ENCODE measurements at places on chromosomes 6 and 20.
A peak's percentile ranks its signal among the peaks of the same experiment; 100 is the strongest.

- no peaks in the 10 kb centered on the region for H3K4me1 ChIP-seq
- H3K27me3 ChIP-seq: no peaks in the 10 kb centered on the region
These were observed 330.5 kb downstream of the TFAP2A start for GRCh38 chr6:10084111-10084986.

DNA sequence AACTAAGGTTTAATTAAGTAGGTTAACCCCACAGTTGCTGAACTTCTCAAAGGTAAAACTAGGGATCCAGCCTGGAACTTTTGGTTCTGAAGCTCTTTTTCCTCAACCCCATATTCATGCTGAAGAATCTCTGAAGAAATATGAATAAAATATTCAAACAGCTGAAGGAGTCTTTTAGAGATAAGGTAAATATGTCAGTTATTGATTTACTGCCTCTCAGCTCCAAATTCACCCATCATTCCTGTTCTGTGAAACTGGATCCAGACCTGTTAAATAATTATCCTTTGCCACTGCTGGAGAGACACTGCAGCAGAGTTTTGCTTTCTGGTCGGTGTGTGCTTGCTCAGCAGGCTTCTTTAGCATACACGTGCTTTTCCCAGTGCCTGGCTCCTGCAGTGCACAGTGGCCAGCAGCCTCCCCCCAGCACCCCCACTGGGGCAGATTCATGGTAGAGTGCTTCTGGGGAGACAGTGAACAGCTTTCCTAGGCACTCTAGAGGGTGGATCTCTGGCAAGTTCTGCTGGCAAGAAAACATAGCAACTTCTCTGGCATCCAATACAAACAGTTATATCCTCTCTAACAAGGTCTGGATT lies 62.0 kb upstream of the BCLAF1 start:
- H3K27ac ChIP-seq: no peak overlapping the region
- DNase-seq: no peak
- H3K27me3 ChIP-seq: peaks cover 4% of the 10 kb centered on the region
- H3K4me3 ChIP-seq: no peak overlapping the region
- H3K4me1 ChIP-seq: peaks cover 3% of the 10 kb centered on the region
- no peaks in the 10 kb centered on the region for H3K36me3 ChIP-seq

DNA sequence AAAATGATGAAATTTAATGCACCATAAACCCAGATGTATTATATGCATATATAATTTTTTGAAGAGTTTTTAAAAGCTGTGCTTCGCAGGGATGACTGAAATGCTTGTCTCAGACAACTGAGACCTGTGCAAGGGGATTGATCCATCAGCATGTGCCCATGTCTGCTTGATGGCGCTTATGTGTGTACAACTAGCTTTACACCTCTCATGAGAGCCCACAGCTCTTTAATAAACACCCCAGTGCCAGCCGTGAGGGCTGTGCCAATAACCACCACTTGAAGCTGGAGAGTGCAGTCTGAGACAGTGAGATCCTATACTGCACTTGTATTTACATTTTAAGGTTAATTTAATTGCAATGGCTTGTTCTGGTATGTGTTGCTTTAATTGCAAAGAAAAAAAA lies 225.5 kb downstream of the BCKDHB start:
- no peaks in the 10 kb centered on the region for H3K4me1 ChIP-seq
- no peaks in the 10 kb centered on the region for H3K36me3 ChIP-seq
- H3K27me3 ChIP-seq: no peaks in the 10 kb centered on the region
- DNase-seq: no peak
- H3K4me3 ChIP-seq: no peak overlapping the region

- no peak for DNase-seq
- H3K4me3 ChIP-seq: no peak overlapping the region
- H3K27ac ChIP-seq: no peak overlapping the region
- H3K27me3 ChIP-seq: no peaks in the 10 kb centered on the region
- H3K4me1 ChIP-seq: no peaks in the 10 kb centered on the region
- H3K36me3 ChIP-seq: no peaks in the 10 kb centered on the region
These were observed 561.3 kb downstream of the DHX35 start for GRCh38 chr20:39523405-39523804.

DNA sequence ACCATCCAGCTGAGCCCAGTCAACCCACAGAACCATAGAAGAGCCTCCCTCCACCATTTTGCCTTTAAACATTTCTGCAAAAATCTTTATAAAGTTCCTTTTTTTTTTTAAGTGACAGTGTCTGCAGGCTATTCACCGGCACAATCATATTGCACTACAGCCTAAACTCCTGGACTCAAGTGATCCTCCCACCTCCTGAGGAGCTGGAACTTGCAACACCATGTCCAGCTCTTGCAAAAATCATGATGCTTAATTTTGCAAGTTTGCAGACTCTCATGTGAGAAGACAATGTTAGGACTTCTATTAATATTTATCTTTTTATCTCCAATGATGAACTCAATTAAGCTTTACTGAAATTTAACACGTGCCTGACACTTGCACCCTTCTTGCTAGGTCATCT lies 88.8 kb downstream of the INSM1 start:
- H3K27ac ChIP-seq: no peak overlapping the region
- peaks cover 14% of the 10 kb centered on the region for H3K36me3 ChIP-seq
- no peak overlapping the region for H3K4me3 ChIP-seq
- H3K27me3 ChIP-seq: no peaks in the 10 kb centered on the region

GRCh38 chr6:40393641-40394040 lies 193.5 kb downstream of the LRFN2 start:
- DNase-seq: peak; percentile 10
- no peak overlapping the region for H3K4me3 ChIP-seq
- H3K27ac ChIP-seq: no peak overlapping the region
- H3K4me1 ChIP-seq: peaks cover 36% of the 10 kb centered on the region
- H3K27me3 ChIP-seq: peaks cover 21% of the 10 kb centered on the region

DNA sequence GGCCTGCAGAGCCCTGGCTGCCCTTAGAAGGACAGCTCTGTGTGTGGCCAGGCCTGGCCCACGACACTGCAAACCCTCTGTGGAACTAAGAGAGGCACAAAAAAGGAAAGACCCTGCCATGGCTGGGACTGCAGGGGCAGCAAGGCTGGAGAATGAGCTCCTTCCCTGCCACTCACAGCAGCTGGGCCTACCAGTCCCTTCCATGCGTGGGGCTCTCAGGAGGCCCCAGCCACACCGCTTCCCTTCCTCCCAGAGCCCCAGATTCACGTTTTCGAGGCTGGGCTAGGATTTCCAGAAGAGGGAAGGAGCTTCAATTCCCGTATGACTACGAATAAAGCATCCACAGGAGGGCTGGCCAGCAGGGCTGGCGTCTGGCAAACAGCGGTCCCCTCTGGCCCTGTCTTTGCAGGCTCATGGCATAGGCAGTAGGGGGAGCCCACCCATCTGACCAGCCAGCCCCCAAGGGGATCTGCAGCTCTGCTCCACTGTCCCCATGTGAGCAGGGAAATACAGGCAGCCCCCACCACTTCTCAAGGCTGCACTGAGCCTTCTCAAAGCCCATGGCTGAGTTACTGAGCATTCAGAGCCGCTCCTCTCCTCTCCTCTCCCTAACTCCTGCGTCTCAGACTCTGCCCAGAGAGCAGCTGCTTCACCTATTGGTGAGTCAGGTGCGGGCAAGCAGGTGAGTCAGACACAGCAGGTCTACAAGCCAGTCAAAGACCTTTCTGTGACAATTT lies 53.1 kb downstream of the NINL start:
- H3K27ac ChIP-seq: no peak overlapping the region
- H3K4me3 ChIP-seq: no peak overlapping the region
- H3K36me3 ChIP-seq: no peaks in the 10 kb centered on the region
- no peak for DNase-seq

GRCh38 chr6:44062105-44062770 lies 65.0 kb downstream of the MRPL14 start:
- H3K4me1 ChIP-seq: peaks cover 5% of the 10 kb centered on the region
- H3K36me3 ChIP-seq: no peaks in the 10 kb centered on the region
- no peak overlapping the region for H3K4me3 ChIP-seq
- no peak for DNase-seq
- H3K27me3 ChIP-seq: peaks cover 52% of the 10 kb centered on the region

DNA sequence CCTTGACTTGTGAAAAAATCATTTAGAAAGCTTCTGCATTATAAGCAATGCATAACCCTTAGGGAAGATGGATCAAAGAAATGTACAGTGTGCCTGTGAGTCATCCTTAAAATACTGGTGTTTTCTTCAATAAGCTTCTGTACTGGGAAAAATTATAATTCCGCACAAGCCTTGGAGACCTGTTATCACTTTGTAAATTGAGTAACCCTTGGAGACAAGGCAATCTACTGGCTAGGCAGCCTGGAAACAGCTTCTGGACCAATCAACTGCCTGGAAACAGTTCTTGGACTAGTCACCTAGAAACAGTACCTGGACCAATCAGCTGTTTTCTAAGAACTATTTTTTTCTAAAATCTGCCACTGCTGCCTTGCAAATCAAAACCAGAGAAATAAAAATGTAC lies 25.8 kb upstream of the RNGTT start:
- DNase-seq: no peak
- H3K36me3 ChIP-seq: no peaks in the 10 kb centered on the region
- no peaks in the 10 kb centered on the region for H3K4me1 ChIP-seq
- no peak overlapping the region for H3K27ac ChIP-seq
- H3K4me3 ChIP-seq: no peak overlapping the region

GRCh38 chr20:50029697-50030461 lies 47.1 kb downstream of the SNAI1 start:
- H3K27ac ChIP-seq: no peak overlapping the region
- no peak for DNase-seq
- no peak overlapping the region for H3K4me3 ChIP-seq
- H3K27me3 ChIP-seq: peaks cover 7% of the 10 kb centered on the region
- no peaks in the 10 kb centered on the region for H3K4me1 ChIP-seq

DNA sequence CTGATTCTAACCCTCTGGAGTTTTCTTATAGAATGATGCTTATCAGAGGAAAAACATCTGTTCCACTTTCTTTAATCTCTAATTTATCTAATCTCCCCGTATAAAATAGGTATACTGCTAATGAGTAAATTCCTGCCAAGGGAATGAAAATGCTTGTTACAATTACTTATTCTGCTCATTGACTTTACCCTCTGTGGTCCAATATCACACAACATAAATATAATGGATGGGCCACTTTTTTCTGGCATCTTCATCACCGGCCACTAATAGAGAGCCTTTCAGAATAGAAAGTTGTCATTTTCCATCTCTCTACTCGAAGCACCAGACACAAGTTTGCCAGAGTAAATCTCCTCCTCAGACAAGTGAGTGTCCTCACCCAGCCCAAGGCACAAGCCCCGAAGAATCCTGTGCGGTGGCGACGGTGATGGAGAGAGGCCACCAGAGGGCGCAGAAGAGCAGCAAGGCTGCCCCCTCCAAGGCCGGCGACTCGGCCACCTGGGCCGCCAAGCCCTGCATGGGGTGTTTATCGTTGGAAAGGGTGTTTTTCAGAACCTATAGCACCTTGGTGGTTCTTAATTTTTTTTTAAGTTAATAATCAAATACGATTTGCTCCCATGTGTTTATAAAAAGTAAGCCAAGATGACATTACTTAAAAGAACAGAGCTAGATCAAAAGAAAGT lies 212.9 kb upstream of the ARID1B start:
- no peaks in the 10 kb centered on the region for H3K36me3 ChIP-seq
- DNase-seq: peak; percentile 81
- no peak overlapping the region for H3K27ac ChIP-seq
- no peak overlapping the region for H3K4me3 ChIP-seq
- peaks cover 9% of the 10 kb centered on the region for H3K27me3 ChIP-seq

- no peaks in the 10 kb centered on the region for H3K27me3 ChIP-seq
- H3K4me3 ChIP-seq: no peak overlapping the region
- DNase-seq: no peak
- no peak overlapping the region for H3K27ac ChIP-seq
- peaks cover 3% of the 10 kb centered on the region for H3K4me1 ChIP-seq
These were observed 48.6 kb downstream of the TOMM6 start for GRCh38 chr6:41836022-41836659.

- peaks cover 57% of the 10 kb centered on the region for H3K27me3 ChIP-seq
- peak; percentile 57 for DNase-seq
These were observed 1.8 kb upstream of the SAMD5 start for GRCh38 chr6:147506704-147507114.

- H3K27me3 ChIP-seq: peaks cover 10% of the 10 kb centered on the region
- H3K4me3 ChIP-seq: no peak overlapping the region
- no peak for DNase-seq
- no peak overlapping the region for H3K27ac ChIP-seq
- peaks cover 11% of the 10 kb centered on the region for H3K4me1 ChIP-seq
These were observed 12.2 kb upstream of the DSTN start for GRCh38 chr20:17557675-17558006.

GRCh38 chr20:1422753-1423152 lies 29.9 kb upstream of the FKBP1A start:
- H3K27ac ChIP-seq: peak overlapping the region; percentile 53
- no peak for DNase-seq
- H3K4me3 ChIP-seq: no peak overlapping the region
- H3K27me3 ChIP-seq: peaks cover 28% of the 10 kb centered on the region

- H3K36me3 ChIP-seq: peaks cover 50% of the 10 kb centered on the region
- H3K27ac ChIP-seq: no peak overlapping the region
- H3K27me3 ChIP-seq: no peaks in the 10 kb centered on the region
- H3K4me3 ChIP-seq: no peak overlapping the region
- H3K4me1 ChIP-seq: no peaks in the 10 kb centered on the region
- no peak for DNase-seq
These were observed 60.9 kb upstream of the SMIM8 start for GRCh38 chr6:87261534-87261933.

DNA sequence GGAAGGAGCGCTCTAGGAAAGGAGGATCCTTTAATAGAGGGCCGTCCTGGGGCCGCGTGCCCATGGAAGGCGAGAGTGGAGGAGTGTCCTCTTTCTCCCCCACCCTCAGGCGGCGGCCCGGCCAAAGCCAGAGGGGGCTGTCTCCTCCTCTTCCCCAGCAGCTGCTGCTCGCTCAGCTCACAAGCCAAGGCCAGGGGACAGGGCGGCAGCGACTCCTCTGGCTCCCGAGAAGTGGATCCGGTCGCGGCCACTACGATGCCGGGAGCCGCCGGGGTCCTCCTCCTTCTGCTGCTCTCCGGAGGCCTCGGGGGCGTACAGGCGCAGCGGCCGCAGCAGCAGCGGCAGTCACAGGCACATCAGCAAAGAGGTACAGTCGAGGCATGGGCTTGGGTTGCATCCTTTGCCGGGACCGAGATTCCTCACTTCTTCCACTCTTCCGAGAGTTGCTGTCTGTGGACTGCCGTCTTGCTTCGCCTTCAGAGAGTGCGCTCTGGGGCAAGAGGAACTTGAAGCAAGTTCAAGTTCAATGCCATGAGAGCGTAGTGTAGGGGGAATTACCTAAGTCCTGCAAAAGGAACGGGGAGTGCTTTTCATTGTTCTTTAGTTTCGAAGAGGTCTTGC lies at the start of gene LAMA2:
Gene LAMA2, plus strand, starts transcription at position 148 of the 621 bp plus-strand sequence. Its CDS starts 108 bp downstream, at position 256.
- no peak within 1 kb of the TSS for H3K27ac ChIP-seq
- no peak for DNase-seq
- peaks cover 20% of the 10 kb centered on the region for H3K27me3 ChIP-seq
- H3K4me1 ChIP-seq: no peaks in the 10 kb centered on the region
- H3K36me3 ChIP-seq: no peaks in the 10 kb centered on the region

- H3K4me3 ChIP-seq: no peak overlapping the region
- H3K27me3 ChIP-seq: no peaks in the 10 kb centered on the region
- H3K4me1 ChIP-seq: peaks cover 55% of the 10 kb centered on the region
These were observed 79.5 kb downstream of the FYN start for GRCh38 chr6:111793711-111794111.

All from activated naive CD4-positive, alpha-beta T cell treated with anti-CD3 and anti-CD28 coated beads, Interleukin-2, amount 10 ng/mL, durations not matched to agents 7 days and 5 days (primary cell).